ENCODE measurements at places on chromosomes 7 and 10.

DNA sequence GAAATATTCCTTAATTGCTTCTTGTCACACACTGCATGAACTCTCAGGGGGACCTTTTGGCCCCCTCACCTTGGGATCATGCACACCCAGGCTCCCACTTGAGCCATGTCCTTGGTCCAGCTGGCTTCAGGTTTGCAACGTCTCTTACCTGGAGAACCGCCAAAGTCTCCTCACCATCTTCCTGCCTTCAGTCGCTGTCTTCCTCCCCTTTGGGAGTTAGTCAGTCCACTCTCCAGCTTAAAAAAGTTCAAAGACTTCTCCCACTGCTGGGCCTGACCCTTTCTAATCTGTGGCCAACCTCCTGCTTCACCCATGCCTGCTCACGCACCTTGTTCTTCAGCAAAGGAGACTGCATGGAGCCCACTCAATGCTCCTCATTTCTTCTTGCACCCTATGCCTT is 82.6 kb upstream of the LRRC4 start:
- H3K4me1 ChIP-seq, result peaks cover 10% of the 10 kb centered on the region
- H3K27me3 ChIP-seq, result peaks cover 75% of the 10 kb centered on the region
- no peak for DNase-seq
- no peaks in the 10 kb centered on the region for H3K36me3 ChIP-seq

- peak; percentile 21 for DNase-seq
- H3K4me1 ChIP-seq, result no peaks in the 10 kb centered on the region
- no peak overlapping the region for H3K4me3 ChIP-seq
- H3K36me3 ChIP-seq, result no peaks in the 10 kb centered on the region
Observed at GRCh38 chr10:69644658-69645295, 14.7 kb downstream of the FAM241B start.

GRCh38 chr10:89921403-89921802 is 220.0 kb downstream of the KIF20B start:
- no peak for DNase-seq

DNA sequence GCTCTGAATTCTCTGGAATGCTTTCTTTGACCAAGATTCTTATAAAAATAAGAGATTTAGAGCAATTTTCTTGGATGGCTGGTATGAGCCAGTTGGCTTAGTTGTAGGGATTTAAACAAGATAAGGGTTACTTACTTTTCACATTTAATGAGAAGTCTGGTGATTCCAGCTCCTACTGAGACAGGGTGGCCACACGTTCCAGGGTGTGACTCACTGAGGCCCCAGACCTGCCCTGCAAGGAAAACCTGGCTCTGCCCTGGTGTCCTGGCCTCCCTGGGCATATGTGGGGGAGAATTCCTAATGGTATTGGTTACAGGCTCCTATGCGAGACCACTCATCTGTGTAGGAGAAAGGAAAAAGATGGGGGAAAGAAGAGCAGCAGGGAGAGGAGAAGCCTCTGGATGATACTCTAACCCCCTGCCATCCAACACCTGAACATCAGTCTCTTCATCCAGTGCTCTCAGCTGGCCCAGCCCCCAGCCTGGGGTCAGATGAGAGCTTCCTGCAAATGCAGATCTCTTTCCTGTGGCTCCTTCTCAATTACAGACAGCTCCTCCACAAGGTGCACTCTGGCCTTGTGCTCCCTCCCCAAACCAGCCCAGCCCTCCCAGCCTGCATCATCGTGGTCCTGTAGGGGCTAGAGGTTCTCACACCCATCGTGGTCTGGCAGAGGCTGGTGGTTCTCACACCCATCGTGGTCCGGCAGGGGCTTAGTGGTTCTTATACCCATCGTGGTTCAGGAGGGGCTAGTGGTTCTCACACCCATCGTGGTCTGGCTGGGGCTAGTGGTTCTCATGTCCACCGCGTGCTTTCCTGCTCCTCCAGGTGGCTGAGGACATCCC is 139.9 kb downstream of the EGFR start:
- DNase-seq, result no peak
- H3K27me3 ChIP-seq, result no peaks in the 10 kb centered on the region
- 0 out of 3 replicates have a peak, but pooled peaks cover 14% of the 10 kb centered on the region for H3K36me3 ChIP-seq

DNA sequence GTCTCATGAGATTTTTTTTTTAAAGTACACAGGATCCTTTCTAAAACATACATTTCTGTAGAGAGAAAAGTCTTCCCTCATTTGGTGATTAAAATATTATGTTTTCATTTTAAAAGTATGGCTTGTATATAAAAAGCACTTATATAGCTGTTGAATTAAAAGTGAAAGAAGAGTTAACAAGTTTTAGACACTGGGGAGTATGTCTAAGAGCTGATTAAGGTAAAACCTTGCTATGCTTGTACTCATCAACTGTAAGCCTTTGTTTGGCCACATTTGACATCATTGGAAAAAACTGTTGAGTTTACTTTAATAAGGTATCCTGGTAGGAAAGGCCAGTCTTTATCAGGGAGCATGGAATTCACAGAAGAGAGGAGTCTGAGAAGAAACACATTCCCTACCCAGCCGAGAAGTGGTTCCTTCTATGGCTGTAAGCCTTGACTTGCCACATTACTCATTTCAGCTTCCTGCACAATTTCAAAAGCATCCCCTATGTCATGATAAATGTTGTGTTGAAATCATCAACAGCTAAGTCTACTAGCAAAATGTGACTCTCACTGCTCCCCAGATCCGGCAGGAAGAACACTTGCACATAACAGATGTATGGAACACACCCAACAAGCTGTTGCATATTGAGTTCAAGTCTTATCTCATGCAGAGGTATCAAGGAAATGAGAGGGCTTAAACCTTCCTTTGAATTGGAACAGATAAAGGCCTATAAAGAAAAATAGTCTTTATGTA is 171.8 kb upstream of the CDK1 start:
- H3K27ac ChIP-seq, result no peak overlapping the region
- H3K27me3 ChIP-seq, result no peaks in the 10 kb centered on the region
- no peaks in the 10 kb centered on the region for H3K4me1 ChIP-seq
- H3K4me3 ChIP-seq, result no peak overlapping the region
- H3K36me3 ChIP-seq, result no peaks in the 10 kb centered on the region
- DNase-seq, result no peak

- no peak overlapping the region for H3K27ac ChIP-seq
- H3K4me3 ChIP-seq, result no peak overlapping the region
Observed at GRCh38 chr7:46356371-46356770, 435.3 kb upstream of the IGFBP3 start.

Data from HepG2 (cell line).